Stimulated activated CD8-positive, alpha-beta memory T cell treated with anti-CD3 and anti-CD28 coated beads, Interleukin-15, amount 100 ng/mL, for 4 hours (primary cell): ENCODE measurements at places on chromosomes 11 and 22.

DNA sequence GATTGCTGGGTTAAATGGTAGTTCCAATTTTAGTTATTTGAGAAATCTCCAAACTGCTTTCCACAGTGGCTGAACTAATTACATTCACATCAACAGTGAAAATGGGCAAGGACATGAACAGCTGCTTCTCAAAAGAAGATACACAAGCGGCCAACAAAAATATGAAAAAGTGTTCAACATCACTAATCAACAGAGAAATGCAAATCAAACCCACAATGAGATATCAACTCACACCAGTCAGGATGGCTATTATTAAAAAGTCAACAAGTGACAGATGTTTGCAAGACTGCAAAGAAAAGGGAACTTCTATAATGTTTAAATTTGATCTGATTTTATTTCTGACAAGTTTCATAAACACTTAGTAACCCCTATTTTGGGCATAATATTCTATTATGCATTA is 537.5 kb downstream of the DLG2 start:
- DNase-seq, result no peak

DNA sequence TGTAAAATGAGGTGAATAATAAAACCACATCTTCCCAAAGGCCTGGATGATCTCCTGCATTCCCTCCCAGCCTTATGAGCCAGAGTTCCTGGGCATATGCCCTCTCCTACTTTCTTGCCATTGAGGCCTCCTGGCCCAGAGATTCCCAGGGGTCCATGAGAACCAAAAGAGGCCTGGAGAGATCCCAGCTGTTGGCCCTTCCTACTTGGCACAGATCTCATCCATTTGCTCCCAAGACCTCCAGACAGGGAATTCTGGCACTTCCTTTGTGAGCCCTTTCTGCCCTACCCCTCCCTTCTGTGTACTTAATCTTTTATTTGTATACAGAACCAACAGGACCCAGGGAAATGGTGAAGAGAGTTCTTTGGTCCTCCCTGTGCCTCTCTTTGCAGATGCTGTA is 21.4 kb downstream of the POU2F3 start:
- no peak for DNase-seq

DNA sequence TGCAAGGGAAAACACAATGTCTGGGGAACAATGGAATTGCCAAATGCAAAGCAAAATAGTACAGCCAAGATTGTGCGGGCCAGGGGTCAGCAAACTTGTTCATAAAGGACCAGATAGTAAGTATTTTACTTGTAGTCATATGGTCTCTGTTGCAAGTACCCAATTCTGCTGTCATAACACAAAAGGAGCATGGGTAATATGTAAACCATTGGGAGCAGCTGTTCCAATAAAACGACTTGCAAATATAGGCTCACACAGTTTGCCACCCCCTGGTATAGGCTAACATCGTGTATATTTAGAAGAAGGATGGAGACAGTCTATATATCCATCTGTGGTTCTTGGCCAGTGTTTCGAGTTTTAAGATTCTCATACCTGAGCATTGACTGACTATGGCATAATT is 15.6 kb downstream of the SDHAF2 start:
- DNase-seq, result no peak

GRCh38 chr11:1382429-1382828 is 7.3 kb upstream of the BRSK2 start:
- no peak for DNase-seq

DNA sequence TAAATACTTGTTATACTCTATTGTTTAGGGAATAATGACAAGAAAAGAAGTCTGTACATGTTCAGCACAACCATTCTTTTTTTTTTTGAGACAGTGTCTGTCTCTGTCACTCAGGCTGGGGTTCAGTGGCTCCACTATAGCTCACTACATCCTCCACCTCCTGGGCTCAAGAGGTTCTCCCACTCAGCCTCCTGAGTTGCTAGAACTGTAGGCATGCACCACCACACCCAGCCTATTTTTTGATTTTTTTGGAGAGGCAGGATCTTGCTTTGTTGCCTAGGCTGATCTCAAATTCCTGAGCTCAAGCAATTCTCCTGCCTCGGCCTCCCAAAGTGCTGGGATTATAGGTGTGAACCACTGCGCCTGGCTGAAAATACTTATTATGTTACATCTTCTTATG is 250.0 kb downstream of the MIAT start:
- DNase-seq, result no peak

DNA sequence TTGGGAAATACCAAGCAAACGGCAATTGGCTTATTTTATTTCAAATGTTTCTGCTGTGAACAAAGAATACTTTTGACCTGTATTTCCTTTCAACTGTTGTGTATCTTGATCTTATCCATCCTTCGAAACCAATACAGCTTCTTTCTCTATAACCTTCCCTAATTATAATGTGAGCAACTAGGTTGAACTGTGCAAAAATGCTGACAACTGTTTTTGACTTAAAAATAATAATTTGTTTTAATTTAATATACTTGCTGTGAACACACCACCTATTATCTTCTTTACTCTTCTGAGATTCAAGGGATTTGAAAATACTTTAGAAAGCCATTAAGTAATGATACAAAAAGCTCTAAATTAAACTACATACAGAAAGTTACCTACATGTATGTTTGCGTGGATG is 682.5 kb upstream of the CCDC179 start:
- DNase-seq, result no peak

- DNase-seq, result no peak
Measured at GRCh38 chr11:73859671-73860070, 17.0 kb downstream of the COA4 start.

DNA sequence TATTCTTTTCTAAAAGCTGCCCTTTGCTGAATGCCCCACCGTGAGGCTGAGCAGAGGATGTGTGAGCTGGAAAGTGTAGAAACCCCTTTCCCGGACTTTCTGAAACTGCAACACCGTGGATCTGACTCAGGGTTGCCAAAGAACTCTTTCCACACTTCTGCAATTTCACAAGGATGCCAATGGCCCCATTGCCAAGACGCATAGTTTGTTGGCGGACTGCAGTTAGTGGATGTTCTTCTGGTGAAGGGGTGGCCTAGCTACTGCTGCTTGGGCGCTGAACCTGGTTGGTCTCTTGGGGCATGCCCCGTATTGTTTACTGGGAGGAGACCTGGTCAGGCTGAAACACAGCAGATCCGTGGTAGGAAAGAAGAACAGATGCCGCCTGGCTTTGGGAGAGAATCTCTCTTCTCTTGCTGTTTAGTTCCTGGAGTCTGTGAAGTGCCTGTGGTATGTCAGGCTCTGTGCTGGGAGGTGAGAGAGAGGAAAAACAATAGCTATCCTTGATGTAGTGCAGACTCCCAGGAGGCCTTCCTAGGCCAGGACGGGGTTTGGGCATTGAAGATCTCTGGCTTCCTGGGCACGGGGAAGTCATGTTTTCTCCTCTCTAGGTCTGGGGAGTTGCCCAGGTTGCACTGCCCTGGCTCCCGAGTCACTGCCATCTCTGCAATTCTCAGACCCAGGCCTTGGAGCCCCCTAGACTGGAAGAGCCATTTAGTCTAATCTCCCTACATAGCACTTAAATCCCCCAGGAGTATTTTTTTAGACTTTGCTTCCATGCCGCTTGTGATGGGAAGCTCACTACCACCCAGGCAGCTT is 26.9 kb downstream of the CD82 start:
- DNase-seq, result no peak

GRCh38 chr22:22215659-22216449 is 28.7 kb upstream of the VPREB1 start:
- no peak for DNase-seq
